Stimulated activated CD8-positive, alpha-beta memory T cell treated with anti-CD3 and anti-CD28 coated beads, Interleukin-7, amount 100 ng/mL, for 1 hour (primary cell): ENCODE measurements at places on chromosomes 13 and 19.
A peak's percentile ranks its signal among the peaks of the same experiment; 100 is the strongest.

DNA sequence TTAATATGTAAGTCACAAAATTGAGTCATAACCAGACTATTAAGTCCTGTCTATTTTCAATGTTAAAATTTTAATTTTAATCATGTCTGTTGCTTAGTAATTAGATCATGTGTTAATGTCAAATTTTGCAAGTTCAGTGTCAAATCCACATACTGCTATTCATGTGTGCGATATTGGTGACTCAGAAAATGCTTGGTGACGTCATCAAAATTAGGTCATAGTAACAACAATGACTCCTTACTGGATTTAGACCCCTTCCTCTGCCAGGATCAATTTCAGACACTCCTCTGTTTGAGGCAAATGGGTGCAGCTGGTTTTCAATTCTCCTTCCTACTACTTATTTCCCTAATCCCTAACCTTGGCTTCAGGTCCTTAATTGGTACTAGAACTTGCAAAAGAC, 1394.3 kb upstream of the SLC10A2 start:
- DNase-seq, result no peak

GRCh38 chr19:31946491-31946890, 398.9 kb upstream of the ZNF507 start:
- no peak for DNase-seq

- DNase-seq, result no peak
Measured at GRCh38 chr19:41927497-41928192, 604 bp downstream of the ERFL start.

DNA sequence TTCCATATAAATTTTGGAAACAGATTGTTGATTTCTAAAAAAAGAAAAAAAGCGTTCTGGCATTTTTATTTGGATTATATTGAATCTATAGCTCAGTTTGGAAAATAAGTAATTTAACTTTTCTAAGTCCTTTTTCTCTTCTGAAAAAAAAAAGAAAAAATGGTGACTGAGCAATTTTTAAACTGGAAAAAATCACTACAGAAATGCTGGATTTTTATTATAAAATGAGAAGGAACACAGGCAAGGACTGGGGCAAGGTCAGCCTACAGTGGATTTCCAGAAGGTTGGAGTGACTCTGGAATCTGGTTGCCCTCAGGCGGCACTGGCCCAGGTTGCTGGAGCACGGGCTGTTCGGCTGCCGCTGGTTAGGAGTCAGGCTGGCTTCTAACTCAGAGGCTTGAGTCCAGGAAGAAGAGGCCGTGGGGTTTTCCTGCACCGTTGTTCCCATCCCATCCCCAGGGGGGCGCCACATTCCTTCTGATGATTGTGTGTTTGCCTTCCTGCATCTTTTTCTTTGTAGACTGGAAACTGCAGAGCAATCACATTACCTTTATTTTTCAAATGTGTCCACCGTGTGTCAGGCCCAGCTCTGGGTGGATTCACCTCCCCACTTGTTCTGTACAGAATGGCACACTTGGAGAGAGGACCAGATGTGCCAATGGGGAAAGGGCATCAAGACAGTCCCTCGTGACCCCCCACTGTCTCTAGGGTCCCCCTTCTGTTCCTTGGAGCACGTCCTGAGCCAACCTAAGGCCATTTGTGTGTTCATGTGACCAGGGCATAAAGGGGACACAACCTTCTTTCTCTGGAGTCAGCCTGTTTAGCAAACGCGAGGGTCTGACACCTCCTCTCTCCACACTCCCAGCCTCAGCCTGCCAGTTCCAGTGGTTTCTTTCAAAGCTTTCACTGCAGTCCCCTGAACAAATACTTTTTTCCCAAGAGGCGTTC, 44.5 kb upstream of the GTF3A start:
- DNase-seq, result peak; percentile 31

DNA sequence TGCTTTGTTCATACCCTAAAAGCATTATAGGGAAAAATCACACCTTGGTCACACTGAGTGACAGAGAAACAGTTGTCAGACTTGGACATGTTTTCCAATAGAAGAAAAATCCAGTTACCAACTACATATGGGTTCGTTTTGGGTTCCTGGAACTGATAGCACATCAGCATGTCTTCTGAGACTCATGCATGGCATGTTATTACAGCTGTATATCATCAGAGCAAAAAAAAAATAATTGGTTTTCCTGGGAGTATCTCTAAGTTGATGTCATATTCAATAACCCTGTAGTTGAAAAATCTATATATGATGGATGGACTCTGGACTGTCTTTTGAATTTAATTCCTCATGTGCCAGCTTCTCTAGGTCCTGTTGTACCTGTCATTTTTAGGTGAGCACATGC, 211.6 kb downstream of the DNAJC15 start:
- no peak for DNase-seq

- DNase-seq, result no peak
Measured at GRCh38 chr19:7247155-7247554, 47.1 kb downstream of the INSR start.

DNA sequence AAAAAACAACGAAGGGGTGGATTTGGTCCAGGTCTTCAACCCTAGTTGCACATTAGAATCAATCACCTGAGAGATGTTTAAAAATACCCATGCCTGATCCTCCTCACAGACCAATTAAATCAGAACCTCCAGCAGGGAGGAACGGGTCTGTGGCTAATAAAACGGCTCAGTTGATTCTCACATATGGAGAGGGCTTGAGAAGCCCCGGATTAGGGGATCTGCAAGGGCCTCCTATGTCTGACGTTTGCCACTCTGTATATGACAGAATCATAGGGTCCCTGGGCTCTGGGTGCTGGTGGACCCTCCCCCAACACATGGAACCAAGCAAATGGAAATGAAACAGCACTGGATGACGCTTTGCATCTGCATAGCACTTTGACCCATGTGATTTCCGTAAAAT, 36.7 kb upstream of the C13orf42 start:
- no peak for DNase-seq

DNA sequence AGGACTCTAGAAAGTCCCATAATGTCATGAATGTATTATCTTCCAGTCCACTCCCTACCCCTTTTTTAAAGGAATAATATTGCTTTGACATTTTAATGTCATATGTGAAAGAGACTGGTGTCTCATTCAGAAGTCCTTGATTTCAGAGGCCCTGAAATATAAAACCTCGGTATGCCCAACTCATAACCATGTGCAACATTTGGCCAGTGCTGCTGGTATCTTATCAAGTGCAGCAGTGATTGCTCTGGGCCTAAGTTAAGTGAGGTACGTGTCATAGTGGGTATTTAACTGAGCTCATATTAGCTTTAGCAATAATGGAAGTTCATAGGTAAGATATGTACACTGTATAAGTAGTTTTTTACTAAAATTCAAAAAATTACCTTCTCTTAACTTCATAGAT, 14.7 kb downstream of the TEX30 start:
- DNase-seq, result no peak

GRCh38 chr19:1837625-1838105, 10.6 kb downstream of the REXO1 start:
- no peak for DNase-seq

- no peak for DNase-seq
Measured at GRCh38 chr19:28887920-28888618, 324.9 kb downstream of the UQCRFS1 start.

DNA sequence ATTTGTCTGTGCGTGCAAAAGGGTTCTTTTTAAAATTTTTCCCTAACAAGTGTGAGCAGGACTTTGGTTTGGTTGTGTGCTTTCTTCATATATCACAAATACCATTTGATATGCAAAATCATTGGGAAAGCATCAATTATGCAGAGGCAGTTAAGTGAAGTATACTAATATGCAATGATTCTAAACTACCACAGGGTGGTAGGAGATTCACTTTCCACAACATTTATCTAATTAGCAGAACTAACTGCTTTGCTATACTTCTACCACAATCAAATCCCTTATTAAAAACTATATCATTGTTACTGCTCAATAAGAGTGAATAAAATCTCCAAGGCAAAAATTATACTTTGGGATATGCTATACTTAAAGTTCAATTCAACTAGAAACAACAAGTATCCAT, 2738.9 kb upstream of the PCDH20 start:
- no peak for DNase-seq

- DNase-seq, result no peak
Measured at GRCh38 chr13:42728507-42729180, 52.7 kb upstream of the FAM216B start.

DNA sequence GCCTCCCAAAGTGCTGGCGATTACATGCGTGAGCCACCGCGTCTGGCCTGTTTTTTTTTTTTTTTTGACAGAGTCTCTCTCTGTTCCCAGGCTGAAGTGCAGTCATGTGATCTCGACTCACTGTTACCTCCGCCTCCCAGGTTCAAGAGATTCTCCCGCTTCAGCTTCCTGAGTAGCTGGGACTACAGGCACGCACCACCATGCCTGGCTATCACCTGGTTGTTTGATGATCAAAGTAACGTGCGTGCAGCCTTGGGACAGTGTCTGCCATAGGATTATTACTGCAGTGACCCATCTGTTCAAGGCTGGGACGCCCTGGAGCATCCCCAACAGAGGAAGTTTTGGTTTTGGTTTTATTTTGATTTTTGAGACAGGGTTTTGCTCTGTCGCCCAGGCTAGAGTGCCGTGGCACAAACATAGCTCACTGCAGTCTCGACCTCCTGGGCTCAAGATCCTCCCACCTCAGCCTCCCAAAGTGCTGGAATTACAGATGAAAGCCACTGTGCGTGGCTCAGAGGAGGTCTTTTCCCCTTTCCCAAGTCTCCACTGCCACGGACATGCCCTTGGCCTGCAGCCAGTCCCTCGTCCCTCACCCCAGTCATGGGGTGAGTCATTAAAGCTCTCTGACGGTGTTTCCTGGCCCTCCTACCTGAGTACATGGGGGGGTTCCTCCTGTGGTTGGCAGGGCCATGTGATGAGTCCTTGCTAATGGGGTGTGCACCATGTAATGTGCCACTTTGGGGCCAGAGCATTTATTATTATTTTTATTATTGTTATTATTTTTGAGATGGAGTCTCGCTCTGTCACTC, 65.6 kb downstream of the IER2 start:
- DNase-seq, result no peak

- DNase-seq, result no peak
Measured at GRCh38 chr13:60755380-60756163, 358.6 kb downstream of the TDRD3 start.

DNA sequence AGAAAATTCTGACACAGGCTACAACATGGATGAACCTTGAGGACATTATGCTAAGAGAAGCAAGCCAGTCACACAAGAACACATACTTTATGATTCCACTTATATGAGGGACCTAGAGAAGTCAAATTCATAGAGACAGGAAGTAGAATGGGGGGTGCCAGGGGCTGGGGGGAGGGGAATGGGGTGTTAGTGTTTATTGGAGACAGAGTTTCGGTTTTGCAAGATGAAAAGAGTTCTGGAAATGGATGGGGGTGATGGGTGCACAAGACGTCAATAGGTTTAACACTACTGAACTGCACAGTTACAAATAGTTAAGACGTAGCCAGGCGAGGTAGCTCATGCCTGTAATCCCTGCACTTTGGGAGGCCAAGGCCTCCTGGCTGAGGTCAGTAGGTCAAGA, 3.5 kb upstream of the ZNF787 start:
- no peak for DNase-seq

GRCh38 chr19:33941133-33941532, 144.5 kb downstream of the KCTD15 start:
- DNase-seq, result no peak

DNA sequence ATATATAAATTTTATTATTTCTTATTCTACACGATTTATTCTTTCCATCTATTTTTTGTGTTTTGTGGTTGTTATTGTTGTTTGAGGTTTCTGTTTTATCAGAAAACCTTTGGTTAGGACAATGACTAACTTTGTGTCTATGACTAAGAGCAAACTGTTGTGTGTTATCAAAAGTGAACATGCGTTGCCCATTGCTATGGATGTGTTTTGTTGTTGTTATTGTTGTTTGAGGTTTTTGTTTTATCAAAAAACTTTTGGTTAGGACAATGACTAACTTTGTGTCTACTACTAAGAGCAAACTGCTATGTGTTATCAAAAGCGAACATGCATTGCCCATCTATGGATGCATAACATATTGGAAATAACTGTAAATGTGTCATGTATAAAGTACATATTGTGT, 692.3 kb downstream of the SLITRK1 start:
- DNase-seq, result no peak

- DNase-seq, result no peak
Measured at GRCh38 chr13:23547000-23547590, 23.1 kb upstream of the TNFRSF19 start.

- DNase-seq, result no peak
Measured at GRCh38 chr19:4232614-4233281, 3.4 kb downstream of the EBI3 start.

DNA sequence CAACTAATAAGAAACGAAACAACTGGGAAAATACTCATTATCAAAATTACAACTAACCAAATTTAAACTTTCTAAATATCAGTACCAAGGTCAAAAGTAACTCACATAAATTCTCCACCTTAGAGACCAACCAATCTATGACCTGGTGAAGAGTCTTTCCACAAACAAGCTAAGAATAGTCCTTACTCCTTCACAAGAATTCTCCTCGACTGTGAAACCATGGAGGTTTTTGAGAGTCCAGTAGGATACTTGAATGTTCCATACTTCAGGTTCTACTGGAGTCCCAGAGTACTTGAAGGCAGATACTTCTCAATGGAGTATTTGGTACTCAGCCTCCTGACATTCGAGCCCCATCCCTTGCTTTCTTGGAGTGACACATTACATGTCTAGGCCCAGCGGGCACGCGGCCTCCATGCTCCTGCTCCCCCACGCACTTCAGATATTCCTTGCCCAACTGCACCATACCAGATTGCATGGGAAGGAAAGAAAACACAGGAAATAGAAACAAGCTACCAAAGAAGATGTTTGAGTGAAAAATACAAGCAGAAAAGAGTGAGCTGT, 63.9 kb downstream of the ABCC4 start:
- DNase-seq, result no peak
